Activated CD4-positive, alpha-beta T cell treated with anti-CD3 and anti-CD28 coated beads, Interleukin-2, amount 50 U/mL, for 16 hours (primary cell): ENCODE measurements at places on chromosomes 6 and 20.

- DNase-seq = no peak
Observed at GRCh38 chr6:164109770-164110140, 695.2 kb downstream of the QKI start.

DNA sequence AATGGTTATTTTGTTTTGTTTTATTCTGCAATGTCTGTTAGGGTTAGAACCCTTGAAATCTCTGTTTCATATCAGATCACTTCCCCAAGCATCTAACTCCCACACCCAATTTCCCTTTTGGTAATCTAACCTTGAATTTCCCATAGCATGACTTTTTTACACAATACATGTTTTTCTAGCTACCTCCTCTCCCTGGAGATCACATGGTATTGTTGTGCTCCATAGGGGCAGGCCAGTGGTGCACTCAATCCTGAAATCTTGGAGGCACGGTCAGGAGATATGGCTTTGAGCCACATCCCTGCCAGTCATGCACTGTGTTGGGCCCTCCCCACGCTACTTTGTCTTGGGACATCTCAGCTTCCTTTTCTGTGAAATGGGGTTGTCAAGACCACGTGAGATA lies 36.7 kb upstream of the NNAT start:
- no peak for DNase-seq

DNA sequence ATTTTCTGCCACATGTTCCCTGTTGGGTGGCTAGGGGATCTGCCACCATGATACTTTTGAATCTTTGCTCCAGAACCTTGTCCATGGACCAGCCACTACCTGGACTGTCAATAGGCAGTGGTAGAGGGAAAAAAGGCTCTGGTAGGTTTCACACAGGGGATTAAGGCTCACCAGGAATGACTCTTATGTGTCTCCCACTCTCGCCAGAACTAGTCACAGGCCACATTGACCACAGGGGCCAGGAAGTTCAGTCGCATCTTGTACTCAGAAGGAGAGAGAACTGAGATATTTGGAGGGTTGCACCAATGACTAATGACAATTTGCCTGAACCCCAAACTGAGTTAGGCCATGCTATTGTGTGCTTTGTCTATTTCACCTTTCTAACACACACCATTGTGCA lies 23.6 kb upstream of the APCDD1L start:
- no peak for DNase-seq

GRCh38 chr6:144007478-144008119 lies 460 bp downstream of the PLAGL1 start:
- no peak for DNase-seq

DNA sequence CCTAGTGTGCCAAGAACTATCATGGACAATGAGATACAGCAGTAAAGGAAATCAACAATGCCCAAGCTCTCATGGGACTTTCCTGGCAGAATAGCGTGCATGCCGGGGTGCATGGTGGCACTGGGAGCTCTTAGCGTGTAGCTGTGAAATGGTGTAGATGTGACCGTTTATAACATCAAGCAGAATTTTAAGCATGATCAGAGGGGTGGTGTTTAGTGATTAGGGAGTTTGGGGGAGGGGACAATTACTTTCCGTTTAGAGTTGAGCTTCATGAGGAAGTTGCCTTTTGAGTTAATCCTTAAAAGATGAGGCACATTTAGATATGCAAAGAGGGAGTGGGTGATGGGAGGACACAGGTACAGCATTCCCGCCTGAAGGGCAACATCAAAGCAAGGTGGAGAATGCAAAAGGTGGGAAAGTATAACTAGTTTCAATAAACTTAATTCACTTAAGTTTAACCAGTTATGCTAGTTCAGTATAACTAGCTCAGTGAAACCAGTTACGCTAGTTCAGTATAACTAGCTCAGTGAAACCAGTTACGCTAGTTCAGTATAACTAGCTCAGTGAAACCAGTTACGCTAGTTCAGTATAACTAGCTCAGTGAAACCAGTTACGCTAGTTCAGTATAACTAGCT lies 661.6 kb downstream of the QKI start:
- DNase-seq = no peak

DNA sequence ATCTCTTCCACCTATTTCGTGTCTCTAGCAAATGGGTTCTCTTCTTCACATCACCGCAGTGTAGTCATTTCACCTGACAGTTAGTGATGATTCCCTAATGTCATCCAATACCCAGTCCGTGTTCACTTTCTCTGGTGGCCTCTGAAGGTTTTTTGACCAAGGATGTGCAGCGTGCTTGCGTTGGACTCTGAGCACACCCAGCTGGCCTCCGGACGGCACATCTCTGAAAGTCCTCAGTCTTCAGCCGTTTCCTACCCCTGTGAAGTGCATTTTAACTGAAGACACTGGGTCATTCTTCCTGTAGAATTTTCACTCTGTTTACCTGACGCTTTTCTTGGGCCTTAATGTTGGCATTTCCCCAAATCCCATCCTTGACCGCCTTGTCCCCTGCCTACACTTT lies 98.7 kb downstream of the ERMARD start:
- DNase-seq = no peak

GRCh38 chr20:47785854-47786764 lies 828 bp upstream of the SULF2 start:
- no peak for DNase-seq

DNA sequence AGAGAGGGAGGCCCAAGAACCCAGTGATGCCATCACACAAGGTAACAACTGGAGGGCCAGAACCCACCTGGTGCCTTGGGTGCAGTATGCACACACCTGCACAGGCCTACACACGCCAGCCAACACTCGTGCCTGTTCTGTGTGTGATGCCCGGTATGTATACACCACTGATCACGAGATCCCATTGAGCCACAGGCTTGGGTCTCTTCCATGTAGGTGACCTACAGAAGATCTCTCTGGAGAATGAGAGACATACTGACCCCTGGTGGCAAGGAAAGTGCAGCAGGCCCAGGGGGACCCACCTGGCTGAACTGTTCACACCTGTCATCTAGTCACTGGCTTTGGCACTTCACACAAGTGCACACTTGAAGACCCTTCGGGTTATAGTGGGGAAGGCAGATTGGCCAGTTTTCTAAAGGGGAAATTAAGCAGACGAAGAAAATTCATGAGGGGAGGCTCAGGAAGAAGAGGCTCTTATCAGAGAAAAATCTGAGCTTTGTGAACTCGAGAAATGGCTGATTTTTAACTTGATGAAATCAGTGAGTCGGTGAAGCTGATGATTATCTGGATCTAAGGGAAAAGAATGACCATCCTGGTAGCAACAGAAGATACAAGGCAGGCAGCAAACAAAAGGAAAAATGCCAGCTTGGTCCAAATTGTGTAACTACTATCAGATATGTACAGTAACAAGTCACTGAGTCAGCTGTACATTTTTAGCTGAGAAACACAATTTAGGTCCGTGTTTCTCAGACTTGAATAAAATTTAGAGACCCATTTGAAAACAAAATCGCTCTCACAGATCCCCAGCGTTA lies 69.1 kb upstream of the PBOV1 start:
- DNase-seq = peak; percentile 41

- no peak for DNase-seq
Observed at GRCh38 chr6:122752459-122752858, 27.1 kb upstream of the FABP7 start.

- no peak for DNase-seq
Observed at GRCh38 chr20:10705801-10706459, 32.1 kb upstream of the JAG1 start.

- DNase-seq = no peak
Observed at GRCh38 chr6:116059713-116060571, 749 bp downstream of the FRK start.

GRCh38 chr20:24627291-24627690 lies 157.9 kb downstream of the SYNDIG1 start:
- no peak for DNase-seq

DNA sequence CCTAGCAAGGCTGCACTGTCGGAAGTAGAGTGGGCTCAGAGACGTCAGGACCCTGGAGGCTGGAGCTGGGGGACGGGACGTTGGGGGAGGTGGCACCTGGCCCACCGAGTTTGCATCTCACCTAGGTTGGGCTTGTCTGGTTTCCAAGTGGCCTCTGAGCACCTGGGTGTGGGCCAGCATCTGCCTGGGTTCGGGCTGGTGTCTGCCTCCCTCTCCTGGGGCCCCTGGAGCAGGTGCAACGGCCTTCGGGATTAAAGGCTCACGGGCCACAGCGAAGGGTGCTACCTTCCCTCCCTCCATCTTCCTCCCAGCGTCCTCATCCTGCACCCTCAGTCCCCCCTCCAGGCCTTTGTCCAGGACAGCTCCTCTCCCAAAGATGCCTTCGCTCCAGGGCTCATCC lies 6.0 kb downstream of the HRH3 start:
- DNase-seq = no peak

GRCh38 chr6:11012295-11012754 lies 31.8 kb downstream of the ELOVL2 start:
- DNase-seq = no peak

DNA sequence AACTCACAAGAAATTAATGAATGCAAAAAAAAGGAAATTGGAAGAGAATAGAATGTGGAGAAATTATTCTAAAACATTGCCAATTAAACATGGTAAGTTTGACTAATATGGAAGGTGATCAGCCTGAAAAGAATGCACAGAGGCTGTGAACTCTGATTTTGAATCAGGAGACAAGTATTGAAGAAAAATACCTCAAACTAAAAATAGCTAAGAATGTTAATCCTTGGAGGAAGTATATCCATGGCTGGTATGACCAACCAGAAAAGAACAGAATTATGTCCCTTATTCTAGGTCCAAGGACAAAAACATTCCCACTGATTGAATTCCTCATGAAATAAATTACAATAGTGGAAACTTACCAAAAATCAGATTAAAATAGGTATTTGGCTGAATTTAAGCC lies 7.3 kb upstream of the RIMS1 start:
- no peak for DNase-seq

DNA sequence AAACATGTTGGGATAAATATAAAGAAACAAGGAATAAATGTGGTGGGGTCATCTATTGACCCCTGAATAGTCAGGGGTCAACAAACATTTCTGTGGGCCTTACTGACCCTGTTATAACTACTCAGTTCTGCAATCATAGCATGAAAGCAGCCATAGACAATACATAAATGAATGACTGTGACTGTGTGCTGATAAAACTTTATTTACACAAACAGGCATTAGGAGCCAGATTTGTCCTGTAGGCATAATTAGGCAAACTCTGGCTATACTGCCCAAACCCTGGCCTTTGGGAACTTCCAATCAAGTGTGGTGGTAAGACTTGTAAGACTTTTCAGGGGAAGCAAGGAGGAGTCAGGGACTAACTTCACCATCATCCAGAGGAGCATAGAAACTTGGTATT lies 222.7 kb downstream of the KHDC1L start:
- DNase-seq = no peak
